ENCODE measurements at places on chromosomes 2 and 18.

- DNase-seq, result no peak
These were observed 39.9 kb downstream of the CENPO start for GRCh38 chr2:24832931-24833701.

DNA sequence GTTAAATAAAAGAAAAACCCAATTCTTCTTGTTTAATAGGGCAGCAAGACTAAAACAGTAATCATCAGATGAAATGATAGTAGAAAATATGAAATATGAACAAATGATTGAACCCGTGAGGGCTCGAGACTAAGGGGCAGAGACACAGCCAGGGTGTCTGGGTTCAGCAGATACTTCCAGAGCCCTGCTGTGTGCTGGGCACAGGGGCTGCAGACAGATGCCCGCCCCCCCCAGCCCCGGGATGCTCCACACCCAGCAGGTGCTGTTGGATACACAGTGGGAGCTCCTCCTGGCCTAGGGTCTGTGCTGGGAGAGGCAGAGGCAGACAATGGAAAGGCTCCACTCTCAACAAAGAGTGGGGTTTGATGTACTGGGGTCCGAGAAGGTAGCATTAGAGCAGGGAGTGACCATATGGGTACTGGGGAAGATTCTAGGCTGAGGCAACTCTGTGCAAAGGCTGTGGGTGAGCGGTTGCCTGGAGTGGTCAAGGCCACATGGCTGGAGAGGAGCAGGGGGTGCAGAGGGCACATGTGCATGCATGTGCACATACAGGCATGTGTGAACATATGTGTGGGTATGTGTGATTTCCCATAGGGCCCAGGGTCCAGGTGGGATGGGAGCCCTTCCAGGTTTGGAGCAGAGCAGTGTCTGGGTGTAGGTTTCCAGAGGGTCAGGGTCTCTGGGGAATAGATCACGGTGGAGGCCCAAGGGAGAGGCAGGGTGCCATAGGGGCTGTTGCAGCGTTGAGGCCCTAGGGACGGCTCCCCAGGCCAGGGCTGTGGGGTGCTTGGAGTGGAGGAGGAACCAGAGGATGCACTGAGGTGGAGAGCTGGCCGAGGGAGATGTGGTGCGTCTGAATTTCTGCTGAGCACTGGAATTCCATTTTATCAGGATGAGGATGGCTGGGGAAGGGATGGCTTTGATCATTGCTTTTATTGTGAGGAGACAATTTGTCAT lies 36.7 kb downstream of the LDLRAD4 start:
- no peak for DNase-seq

GRCh38 chr18:55402731-55403405 lies 185.1 kb downstream of the TCF4 start:
- no peak for DNase-seq

DNA sequence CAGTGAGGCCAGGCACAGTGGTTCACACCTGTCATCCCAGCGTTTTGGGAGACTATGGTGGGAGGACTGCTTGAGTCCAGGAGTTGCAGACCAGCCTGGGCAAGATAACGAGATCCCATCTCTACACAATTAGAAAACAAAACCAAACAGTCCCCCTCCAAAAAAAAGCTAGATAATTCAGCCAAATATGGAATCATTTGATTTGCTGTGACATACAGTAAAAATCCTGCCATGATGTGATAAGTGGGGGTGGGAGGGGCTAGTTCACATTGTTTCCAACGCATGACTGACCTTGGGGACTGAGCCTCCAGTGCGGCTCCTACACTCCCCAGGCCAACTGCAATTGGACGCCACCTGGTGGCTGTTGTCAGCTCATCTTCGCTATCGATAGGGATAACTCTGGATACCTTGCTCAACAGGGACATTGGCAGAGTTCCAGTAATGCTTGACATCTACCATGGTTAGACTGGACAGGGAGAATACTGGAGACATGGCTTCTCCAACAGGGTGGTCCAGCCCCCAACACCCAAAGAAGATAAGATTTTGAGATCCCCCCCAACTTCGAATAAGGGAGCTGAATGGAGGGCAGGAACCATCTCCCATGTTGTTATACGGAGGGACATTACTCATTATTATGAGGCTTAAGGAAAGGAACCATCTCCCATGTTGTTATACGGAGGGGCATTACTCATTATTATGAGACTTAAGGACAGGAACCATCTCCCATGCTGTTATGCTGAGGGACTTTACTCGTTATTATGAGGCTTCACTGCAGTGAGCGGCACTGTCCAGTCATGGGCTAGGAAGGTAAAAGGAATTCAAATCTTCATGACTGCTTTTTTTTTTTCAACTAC lies 135.9 kb downstream of the TGIF1 start:
- peak; percentile 57 for DNase-seq

- DNase-seq, result no peak
These were observed 69.4 kb upstream of the ARHGAP28 start for GRCh38 chr18:6659963-6660725.

Data from GM20000 (cell line).